Natural killer cell (primary cell): ENCODE measurements at places on chromosomes 5 and 9.

GRCh38 chr9:136669791-136670464 is 7.2 kb downstream of the EGFL7 start:
- DNase-seq: no peak

DNA sequence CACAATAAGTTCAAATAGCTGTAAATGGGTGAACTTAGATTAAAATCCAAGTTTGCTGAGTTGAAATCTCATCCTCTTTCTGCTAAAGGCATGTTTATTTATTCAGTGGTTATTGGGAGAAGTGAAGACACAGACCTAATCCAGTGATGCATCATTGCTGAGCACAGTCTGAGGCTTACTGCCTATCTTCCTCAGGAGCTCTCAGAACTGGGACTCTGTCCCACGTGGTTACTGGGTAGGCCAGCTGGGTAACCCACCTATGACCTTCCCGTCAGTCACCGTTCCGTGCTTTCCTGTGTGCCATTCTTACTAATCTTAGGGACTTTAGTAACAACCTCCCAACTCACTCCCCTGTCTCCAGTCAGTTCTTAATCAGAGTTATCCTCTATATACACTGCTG is 226.8 kb upstream of the ATP10B start:
- no peak for DNase-seq

DNA sequence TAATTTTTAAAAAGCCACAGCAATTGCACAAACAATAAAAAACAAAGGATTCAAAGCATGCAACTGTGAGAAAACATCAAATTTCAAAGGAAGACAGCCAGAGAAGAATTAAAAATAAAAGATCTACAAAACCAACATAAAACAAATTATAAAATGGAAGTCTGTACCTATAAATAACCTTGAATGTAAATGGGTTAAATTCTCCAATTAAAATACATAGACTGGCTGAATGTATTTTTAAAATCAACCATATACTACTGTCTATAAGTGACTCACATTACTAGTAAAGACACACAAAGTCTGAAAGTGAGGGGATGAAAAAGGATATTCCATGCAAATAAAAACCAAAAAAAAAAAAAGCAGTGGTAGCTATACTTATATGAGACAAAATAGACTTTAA is 33.7 kb downstream of the BTNL8 start:
- no peak for DNase-seq

DNA sequence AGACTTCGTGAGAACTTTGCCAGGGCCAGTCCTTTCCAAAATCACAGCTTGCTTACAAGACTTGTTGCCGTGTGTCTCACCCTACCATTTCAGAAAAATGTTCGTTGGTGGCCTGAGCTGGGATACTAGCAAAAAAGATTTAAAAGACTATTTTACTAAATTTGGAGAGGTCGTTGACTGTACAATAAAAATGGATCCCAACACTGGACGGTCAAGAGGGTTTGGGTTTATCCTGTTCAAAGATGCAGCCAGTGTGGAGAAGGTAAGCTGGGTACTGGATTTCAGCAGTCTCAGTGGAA is 1.4 kb downstream of the HNRNPAB start:
- DNase-seq: no peak
